Progenitor cell of endocrine pancreas (in vitro differentiated cells): ENCODE measurements at places on chromosomes 13 and 19. TPM values are rescaled to one million over a fixed set of nuclear protein-coding genes. Genes with fewer than 3 reads are reported as not detected.

Gene ZNF382
- total RNA-seq, result 21.4 and 21.6 TPM in 2 replicates

Gene ZNF682
- 20.5 and 22.6 TPM in 2 replicates for total RNA-seq

Gene CLEC17A
- not detected in 2 replicates for total RNA-seq

Gene ZNF554
- 12.1 and 14.1 TPM in 2 replicates for total RNA-seq

Gene CEACAM4
- total RNA-seq, result not detected in 2 replicates

GRCh38 chr13:110689041-110689440 lies 16.9 kb downstream of the CARS2 start:
- no peak for DNase-seq

- DNase-seq, result peak; percentile 61
These were observed 565.1 kb downstream of the LIG4 start for GRCh38 chr13:107650081-107650701.

GRCh38 chr13:27851096-27851850 lies 59.0 kb downstream of the GSX1 start:
- DNase-seq, result no peak

GRCh38 chr19:39525205-39525604 lies 7.4 kb downstream of the EID2B start:
- no peak for DNase-seq

- no peak for DNase-seq
These were observed 1586.4 kb upstream of the SPRY2 start for GRCh38 chr13:81927347-81927746.

GRCh38 chr19:5772416-5772815 lies 12.1 kb downstream of the PRR22 start:
- no peak for DNase-seq

DNA sequence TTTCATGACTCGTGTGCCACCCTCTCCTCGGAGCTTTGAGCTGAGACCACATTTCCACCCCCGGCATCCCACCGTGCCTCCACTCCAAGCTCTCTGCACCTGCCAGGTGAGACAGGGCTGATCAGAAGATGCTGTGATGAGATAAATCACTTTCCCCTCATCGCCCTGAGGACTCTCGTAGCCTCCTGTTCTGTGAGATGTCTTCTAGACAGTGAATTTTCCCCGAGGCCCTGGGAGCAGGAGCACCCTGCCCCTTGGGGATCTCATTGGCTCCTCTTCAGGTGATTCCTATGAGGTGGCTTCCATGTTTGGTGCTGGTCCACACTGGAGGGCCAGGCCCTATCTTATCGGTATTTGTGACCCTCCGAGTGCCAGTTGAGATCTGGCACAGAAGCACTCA lies 154.0 kb upstream of the TSHZ3 start:
- DNase-seq, result no peak

- DNase-seq, result no peak
These were observed 985 bp upstream of the KCNK6 start for GRCh38 chr19:38318660-38319059.

DNA sequence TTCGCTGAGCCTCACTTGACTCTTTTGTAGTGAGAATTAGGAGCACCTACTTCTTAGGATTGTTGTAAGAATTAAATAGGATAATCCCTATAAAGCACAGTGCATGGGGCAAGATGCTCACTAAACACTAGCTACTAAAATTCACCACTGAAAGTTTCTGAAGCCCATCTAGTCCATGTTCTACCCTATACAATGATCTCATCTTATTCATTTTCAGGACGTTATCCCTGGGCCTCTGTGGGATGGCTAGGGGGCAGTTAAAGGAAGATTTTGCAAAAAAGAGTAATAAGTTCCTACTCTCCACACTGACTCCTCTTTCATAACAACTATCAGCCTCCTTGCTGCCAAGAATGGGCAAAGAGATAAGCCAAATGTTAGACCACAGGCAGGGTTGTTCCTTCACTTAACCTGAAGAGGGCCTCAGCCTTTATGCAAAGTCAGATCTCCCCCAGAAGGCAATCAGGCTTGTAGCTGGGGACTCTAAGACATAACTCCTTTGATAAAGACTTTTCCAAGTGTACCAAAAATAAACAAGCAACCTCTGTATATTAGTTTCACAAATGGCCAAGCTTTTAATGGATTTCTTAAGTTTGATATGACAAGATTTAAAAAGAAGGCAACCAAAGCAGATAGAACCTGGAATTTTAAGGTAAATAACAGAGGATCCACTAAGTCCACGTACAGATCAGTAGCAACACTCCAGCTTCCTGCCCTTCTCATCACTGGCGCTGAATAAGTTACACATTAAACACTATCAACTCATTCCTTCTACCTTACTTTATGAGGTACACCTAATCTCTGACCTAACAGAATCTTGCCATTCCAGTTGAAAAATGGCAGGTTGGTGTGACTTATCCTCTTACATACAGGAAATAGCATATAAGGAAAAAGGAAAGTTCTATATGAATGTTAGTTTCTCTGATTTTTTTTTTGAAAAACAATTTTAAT lies 44.4 kb downstream of the ELF1 start:
- no peak for DNase-seq

- DNase-seq, result no peak
These were observed 75.2 kb downstream of the WDFY2 start for GRCh38 chr13:51659276-51660127.

DNA sequence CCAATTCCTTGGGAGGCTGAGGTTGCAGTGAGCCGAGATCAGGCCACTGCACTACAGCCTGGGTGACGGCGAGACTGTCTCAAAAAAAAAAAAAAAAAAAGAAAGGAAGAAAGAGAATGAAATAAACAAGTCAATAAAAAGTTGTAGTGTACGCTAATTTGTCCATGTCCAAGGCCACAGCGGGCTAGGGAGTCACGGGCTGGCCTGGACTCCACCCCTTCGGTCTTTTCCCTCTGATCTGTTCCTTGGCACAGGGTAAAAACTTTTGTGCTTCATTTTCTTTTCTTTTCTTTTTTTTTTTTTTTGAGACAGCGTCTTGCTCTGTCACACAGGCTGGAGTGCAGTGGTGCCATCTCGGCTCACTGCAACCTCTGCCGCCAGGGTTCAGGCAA lies 19.4 kb upstream of the MKNK2 start:
- DNase-seq, result no peak
